ENCODE measurements at places on chromosomes 7 and 10.

DNA sequence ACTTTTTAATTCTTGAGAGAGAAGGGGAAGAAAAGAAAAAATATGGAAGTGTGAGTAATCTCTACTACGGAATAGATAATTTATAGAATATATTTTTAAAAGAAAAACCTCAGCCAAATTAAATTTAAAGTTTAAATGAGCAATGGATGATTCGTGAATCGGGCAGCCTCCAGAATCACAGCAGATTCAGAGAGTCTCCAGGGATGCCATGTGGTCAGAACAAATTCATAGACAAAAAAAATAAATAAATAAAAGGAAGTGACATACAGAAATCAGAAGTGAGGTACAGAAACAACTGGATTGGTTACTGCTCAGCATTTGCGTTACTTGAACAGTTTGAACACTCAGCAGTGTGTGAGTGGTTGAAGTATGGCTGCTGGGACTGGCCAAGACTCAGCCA lies 53.0 kb downstream of the PHYHIPL start:
- H3K4me1 ChIP-seq: no peaks in the 10 kb centered on the region
- peaks cover 4% of the 10 kb centered on the region for H3K27me3 ChIP-seq
- H3K27ac ChIP-seq: no peak overlapping the region
- DNase-seq: no peak
- no peaks in the 10 kb centered on the region for H3K36me3 ChIP-seq

DNA sequence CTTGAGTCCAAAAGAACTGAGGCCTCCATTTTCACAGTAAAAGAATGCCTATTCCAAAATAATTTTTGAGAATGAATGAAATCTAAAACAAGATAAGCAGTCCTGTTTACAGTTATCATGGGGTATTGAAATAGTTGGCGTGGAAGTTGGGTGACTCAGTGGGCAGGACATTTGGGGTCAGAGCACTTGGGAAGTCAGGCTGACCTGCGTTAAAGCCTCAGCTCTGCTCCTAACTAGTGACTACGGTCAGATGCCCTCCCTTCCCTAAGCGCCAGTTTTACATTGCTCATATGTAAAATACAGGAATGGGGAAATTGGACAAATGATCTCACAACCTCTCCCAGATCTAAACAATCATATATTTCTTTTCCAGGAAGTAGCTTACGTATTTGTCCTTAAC lies 2.3 kb upstream of the PAPSS2 start:
- peaks cover 50% of the 10 kb centered on the region for H3K27me3 ChIP-seq
- no peak for DNase-seq
- peaks cover 17% of the 10 kb centered on the region for H3K4me1 ChIP-seq
- H3K36me3 ChIP-seq: no peaks in the 10 kb centered on the region

DNA sequence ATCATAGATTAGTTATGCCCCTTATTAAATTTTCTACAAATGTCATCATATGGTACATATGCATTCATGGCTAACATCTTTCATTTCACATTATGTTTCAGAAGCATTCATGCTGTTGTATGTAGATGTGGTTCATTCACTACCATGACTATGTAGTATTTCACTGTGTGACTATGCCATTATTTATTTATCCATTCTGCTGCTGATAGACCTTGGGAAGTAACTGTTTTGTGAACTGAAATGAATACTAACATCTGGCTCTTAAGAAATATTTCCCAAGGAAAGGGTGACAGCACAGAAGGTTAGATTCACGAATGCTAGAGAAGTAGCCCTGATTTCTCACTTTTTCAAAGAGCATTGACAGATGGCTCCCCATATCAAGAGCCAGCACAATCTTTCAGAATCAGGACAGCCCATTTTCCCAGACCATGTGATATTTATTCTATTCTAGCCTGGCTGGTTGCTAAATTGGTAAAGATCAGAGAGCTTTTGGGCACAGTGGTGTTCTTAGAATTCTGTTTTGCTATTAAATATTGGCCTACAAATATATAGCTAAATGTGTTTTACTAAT lies 157.4 kb downstream of the DYNC1I1 start:
- no peaks in the 10 kb centered on the region for H3K4me1 ChIP-seq
- H3K27ac ChIP-seq: no peak overlapping the region
- H3K27me3 ChIP-seq: peaks cover 5% of the 10 kb centered on the region
- H3K36me3 ChIP-seq: no peaks in the 10 kb centered on the region

GRCh38 chr7:552868-553635 lies 33.4 kb upstream of the PDGFA start:
- DNase-seq: no peak
- H3K36me3 ChIP-seq: no peaks in the 10 kb centered on the region
- H3K4me1 ChIP-seq: no peaks in the 10 kb centered on the region
- H3K27ac ChIP-seq: no peak overlapping the region

DNA sequence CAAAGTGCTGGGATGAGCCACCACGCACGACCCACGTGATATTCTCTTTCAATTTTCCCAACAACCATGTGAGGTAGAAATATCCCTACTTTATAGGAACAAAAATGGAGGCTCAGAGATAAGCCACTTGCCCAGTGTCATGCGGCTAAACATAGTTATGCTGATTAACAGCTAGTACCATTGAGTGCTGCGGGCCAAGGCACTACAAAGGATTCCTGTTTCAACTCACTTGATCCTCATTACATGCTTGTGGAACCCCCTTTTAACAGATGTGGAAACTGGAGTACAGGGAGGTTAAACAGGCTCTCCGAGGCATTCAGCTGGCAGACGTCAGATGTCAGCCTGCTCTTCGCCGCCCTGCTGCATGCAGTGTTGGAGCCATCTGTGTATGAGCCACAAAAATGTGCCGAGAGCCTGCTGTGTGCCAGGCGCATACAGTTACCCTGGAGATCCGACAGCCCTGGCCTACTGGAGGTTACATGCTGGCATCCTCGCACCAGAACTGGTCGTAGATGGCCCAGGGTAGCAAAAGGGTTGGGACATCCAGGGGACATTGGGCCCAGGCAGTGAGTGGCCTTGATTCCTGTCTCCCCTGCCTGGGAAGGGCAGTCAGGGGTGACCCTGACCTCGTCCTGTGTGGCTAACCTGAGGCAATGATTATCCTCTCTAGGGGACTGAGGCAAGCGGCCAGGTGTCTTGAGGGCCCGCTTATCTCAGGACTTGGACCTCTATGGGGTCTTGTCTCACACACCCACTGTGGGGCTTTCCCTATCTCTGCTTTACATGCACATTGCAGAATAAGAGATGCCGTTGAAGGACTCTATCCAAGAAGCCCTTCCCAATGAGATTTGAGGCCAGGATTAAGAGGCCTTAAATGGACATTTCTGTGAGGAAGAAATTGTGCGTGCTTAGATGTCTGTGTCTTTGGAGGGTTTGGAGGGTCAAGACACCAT lies 18.5 kb upstream of the SRGN start:
- H3K4me3 ChIP-seq: no peak overlapping the region
- DNase-seq: no peak
- H3K27me3 ChIP-seq: no peaks in the 10 kb centered on the region
- H3K36me3 ChIP-seq: peaks cover 3% of the 10 kb centered on the region
